ENCODE measurements at places on chromosomes 5 and 9.

- DNase-seq = no peak
Observed at GRCh38 chr5:163976696-163977095, 471.3 kb downstream of the MAT2B start.

- no peak for DNase-seq
Observed at GRCh38 chr5:87008751-87009560, 258.7 kb upstream of the RASA1 start.

- DNase-seq = peak; percentile 37
Observed at GRCh38 chr5:134465816-134466240, 54.1 kb upstream of the CDKN2AIPNL start.

- DNase-seq = no peak
Observed at GRCh38 chr9:89881431-89881830, 276.6 kb downstream of the GADD45G start.

DNA sequence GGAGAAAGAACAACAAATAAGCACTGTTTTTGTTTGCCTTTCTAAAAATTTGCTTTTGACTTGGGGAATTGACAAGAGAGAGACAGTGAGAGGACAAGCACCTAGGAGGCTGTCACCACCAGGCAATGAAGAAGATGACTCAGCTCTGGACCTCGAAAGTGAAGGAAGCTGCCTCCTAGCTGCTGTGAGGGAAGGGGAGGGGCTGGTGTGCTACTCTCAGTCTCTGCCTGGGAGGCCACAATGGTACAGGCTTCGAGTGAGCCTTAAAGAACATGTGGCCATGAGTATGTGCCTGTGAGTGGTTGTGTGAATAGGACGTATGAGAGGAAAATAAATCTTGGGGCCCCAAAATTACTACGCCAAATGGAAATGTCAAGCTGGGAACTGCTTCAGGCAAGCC lies 7.1 kb upstream of the PLK2 start:
- DNase-seq = no peak

DNA sequence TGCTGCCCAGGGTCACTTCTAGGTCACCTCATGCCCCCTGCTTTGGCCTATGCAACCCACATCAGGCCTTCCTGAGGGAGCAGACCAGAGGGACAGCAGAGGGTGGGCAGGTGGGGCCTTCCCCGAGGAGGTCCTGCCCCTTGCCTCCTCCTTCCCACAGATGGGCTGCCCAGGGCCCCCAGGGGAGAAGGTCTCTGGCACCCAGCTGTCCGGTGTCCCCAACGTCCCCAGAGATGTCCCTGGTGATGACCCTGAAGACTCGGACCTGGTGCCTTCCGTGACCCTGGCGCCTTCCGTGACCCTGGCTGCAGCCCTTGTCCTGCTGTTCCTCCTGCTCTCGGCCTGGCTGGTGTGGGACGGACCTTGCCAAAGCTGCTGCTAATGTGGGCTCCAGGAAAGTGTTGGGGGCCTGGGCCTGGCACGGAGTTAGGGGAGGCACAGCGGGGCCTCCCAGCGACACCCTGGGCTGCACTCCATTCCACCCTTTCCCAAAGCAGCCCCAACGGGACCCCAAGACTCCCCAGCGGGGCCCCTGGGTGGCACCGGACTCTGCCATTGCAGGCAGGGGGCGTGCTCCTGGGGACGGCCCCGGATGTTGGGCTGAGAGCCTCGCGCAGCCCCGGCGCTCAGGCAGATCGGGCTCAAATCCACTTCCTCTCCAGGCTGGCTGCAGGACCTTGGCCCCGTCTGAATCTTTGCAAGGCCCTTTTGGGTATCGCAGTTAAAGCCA lies 6.8 kb upstream of the SLC2A6 start:
- DNase-seq = no peak

DNA sequence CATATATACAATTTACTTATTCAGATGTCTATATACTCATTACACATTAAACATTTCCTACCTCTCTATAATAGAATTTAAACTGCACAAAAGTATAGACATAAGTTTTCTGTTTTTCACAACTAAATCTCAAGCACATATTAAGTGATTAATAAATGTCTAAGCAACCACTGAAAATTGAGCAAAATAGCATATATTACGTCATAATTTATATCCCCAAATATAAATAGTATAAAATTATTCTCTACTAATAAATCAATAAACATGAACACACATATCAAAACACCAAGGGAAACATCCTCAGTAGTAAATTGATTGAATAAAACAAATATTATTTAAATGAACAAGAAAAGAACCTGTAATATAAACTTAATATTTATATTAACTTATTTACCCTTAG lies 865.1 kb downstream of the CDH18 start:
- DNase-seq = no peak

DNA sequence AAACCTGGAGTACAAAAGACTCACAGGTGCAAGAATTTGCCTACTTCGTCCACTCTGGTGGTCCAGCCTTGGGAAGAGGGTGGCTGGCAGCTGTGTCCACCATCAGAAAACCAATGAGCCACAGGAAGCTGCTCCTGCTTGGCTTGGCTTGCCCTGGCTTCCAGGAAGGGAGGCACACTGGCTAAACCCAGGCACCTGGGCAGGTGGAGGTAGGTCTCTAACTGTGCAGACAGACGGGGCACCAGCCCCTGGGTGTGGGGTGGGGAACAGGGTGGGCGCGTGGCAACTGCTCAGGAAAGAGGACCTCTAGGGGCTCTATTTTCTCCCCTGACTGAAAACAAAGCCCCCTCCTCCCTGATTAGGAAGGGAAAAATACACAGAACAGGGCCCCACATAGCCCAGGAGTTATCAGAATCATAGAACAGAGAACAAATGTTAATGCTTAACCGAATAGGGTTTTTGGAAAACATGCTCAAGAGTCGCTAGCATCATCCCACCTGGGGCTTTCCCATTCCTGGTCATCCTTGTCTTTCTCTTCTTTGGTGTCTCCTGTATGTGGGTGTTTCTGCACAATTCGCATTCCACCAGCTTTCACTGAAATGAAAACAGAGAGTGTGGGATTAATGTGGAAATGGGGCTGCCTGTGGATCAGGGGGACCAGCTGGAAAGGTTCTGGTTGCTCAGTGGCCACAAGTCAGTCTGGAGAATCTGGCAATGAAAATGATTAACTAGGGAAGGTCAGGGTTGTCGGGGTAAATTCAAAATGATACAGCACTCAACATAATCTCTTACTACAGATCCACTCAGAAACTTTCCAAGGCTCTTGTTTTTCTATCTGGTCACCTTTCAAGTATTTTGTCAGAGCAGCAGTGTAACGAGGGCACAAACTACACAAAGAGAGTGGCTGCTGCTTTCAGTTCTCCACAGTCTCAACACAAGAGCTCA lies 13.1 kb downstream of the DAP start:
- no peak for DNase-seq

DNA sequence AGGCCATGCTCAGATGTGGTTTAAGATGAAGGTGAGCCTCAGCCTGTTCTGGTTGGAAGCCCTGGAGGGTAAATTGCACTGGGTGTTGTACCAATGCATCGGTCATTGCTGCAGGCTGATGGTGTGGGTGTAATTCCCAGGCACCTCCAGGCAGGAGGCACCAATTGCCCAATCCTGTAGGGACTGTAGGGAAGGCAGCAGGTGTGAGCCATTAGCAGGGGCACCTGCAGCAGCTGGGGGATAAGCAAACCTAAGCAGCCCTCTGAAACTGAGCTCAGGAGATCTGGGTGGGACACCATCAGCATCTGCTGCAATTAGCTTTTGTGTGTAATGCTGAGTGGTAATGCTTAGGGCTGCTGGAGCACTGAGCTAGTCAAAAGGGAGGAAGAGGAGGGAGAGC lies 190.1 kb upstream of the TBC1D2 start:
- DNase-seq = no peak

DNA sequence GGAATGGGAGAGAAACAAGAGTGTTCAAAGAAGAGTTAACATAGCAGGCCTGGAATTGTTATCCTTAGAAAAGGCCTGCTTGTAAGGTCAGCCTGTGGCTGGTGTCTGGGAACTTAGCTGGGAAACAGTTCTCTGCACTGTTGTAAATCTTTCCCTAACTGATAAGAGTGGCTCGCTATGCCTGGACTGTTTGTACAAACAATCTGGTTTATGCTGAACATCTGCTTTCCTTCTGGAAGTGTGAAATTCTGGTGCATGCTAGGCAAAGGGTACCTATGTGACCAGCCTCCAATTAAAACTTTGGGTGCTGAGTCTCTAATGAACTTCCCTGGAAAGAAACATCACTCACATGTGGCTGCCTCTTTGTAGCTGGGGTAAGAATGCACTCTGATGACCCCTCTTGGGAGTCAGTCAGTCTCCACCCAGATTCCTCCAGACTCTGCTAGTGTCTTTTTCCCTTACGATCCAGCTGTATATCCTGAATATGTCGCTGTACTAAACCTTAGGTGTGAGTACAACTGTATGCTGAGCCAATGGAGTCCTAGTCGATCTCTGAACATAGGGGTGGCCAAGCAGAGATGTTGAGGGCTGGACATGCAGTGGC lies 16.5 kb downstream of the SPARC start:
- no peak for DNase-seq

GRCh38 chr5:5419291-5420210 lies 2.9 kb upstream of the ICE1 start:
- DNase-seq = no peak

- no peak for DNase-seq
Observed at GRCh38 chr5:65695162-65695755, 26.6 kb downstream of the SGTB start.

DNA sequence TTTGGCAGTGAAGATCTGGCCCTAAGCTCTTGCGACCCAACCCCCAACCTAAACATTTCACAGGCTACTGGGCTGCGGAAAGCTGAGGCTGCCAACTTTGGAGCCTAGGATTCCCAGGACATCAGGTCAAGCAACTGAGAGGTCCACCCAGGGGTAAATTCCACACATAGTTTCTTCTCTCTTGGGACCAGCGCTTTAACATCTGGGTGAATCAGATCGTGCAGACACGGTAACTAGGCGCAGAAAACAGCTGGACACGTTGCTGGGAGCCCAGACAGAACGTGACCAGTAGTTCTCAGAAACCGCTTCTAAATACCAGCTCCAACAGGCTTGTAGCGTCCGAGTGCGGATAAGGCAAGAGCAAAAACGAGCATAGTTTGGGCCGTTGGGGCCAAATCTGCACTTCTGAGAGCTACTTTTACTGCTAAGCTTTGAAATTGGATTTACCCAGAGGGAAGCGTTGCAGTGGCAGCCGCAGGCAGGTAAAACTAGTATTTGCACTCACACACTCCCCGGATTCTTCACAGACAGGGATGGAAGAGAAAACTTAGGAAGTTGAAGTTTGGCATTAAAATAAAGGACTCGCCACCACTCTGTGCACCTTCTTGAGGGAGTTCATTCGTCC lies 11.8 kb downstream of the ITGA1 start:
- DNase-seq = no peak

DNA sequence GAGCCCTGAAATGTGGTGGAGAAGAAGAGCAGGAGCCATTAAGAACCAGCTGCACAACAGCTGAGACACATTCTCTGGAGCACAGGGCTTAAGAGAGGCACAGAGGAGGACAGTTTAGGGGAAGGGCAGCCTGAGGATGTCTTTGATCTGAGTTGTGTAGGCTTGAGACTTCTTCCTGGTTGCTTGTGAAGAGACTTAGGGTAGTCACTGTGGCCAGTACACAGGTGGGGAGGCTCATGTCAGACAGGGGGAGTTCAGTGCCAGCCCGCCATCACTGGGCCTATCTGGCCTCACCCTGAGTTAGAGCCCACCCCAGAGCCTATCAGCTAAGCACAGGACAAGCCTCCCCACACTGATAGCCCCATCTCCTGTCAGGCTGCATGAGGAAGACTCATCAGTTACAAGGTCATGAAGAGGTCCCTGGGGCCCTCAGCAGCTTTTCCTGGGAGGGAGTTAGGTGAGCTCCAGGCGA lies 19.8 kb downstream of the SLC22A4 start:
- no peak for DNase-seq

DNA sequence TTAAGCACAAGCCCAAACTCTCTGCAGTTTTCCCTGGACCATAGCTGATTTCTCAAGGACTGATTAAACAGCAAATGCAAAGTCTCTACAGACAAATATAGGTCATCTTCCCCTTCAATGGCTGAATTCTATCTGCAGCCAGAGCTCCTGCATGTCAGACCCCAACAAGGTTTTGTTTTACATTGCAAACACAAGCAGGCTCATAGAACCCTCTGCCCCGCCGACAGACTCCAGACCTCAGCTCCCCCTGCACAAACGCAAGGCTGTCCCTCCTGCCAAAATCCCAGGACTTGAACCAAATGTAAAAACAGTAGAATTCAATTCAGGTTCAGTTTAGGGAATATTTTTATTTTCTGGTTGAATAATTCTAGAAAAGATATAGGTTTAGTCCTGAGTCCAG lies 526.7 kb upstream of the TRPC7 start:
- no peak for DNase-seq

- no peak for DNase-seq
Observed at GRCh38 chr5:127647361-127647958, 1.4 kb upstream of the CTXN3 start.

- no peak for DNase-seq
Observed at GRCh38 chr9:37902131-37902530, 1.8 kb downstream of the SLC25A51 start.

- DNase-seq = no peak
Observed at GRCh38 chr5:124949862-124950261, 203.4 kb upstream of the ZNF608 start.

DNA sequence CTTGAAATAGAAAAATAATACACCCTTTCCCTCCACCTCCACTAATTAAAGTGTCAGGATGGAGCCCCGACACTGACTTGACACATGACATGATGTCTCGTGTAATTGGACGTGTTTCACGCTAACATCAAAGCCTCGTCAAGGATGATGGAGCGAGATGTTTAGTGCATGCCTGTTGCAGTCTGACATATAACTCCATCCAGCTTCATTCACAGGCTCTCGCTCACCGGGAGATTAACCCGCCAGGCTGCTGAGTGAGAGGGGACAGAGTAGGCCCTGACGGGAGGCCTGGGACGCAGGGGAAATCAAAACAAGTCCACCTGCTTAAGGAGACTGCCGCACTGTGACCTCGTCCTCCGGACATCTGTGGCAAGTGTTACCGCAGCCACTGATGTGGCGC lies 263.5 kb downstream of the SLIT3 start:
- no peak for DNase-seq

GRCh38 chr9:107737987-107738743 lies 248.6 kb upstream of the KLF4 start:
- no peak for DNase-seq

Data from activated T-helper 9 cell treated with anti-CD3 and anti-CD28 coated beads, Interleukin-2, amount 50 U/mL, for 16 hours (primary cell).